CD4-positive, alpha-beta T cell treated with Interleukin-4 for 1 hour (primary cell): ENCODE measurements at places on chromosomes 13 and 19.

DNA sequence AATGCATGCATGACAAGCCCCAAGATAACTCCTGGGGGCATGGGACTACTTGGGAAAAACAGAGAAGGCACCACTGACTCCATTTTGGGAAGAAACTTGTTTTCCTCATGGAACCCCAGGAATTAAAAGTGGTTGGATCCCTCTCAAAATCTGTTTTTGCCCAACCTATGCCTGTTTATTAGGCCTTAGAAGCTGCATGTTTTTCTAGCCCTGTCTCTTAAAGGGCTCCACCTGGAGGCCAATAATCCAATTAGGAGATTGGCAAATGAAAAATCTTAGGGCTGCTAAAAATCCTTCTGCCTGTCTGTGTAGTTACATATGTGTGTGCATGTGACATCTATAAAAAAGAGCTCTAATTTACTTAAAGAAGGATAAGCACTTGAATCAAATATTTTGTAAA lies 26.9 kb downstream of the MED4 start:
- DNase-seq, result no peak

- DNase-seq, result no peak
Observed at GRCh38 chr19:17340302-17340870, 3.0 kb downstream of the GTPBP3 start.

GRCh38 chr13:53264751-53265385 lies 236.3 kb downstream of the OLFM4 start:
- no peak for DNase-seq

- no peak for DNase-seq
Observed at GRCh38 chr13:29718694-29719093, 123.2 kb upstream of the SLC7A1 start.

DNA sequence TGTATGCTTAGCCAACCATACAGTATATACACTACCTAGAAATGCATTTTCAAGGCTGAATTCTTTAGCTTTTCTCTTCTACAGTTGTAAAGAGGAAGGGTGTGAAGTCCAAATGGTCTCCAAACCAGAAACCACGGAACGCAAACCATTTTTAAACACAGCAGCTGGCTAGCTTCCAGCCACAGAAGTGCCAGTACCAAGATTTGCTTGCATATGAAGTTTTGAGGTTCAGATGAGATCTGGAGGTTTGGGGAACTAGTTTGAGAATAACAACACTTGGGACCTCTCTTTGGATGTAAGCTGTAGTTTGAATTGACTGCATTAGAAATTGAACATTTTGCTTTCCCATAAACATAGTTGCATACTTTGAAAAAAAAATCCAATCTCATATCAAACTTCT lies 1243.5 kb downstream of the EFNB2 start:
- no peak for DNase-seq

DNA sequence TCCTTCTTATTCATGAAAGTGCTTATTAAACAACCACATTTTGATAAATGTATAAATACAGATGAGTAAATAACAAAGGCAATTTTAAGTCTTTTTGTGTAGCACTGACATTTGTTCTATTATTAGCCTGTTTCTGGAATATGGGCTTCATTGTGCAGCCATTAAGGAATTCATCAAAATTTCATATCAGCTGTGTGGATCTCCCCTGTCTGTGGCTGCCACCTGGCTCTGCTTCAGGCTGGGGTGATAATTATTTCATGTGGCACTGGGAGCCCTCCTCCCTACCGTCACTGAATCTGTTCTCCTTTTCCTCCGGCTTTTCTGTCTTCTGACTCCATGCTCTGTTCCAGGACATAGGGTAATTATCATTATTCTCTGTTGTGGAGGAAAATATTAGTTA lies 57.1 kb downstream of the LMO7 start:
- no peak for DNase-seq

DNA sequence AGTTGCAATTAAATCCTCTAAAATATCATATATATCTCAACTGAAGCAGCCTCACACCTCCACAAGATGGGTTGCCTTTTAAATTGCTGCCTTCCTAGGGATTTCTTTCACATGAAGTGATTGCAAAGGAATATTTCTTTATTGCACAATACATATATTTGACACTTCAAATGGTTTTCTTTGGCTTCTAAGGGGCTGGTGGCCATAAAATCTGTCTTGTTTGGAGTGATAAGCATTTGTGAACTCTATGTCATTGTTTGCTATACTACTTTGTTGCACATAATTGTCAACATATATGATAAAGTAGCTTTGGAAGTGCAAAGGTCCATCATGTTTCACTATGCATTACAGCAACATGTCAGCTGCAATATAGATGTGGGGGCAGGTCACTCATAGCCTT lies 2380.9 kb downstream of the PCDH9 start:
- no peak for DNase-seq

GRCh38 chr13:109058087-109058486 lies 428.7 kb downstream of the MYO16 start:
- no peak for DNase-seq

GRCh38 chr19:32809754-32810153 lies 59.8 kb downstream of the SLC7A9 start:
- DNase-seq, result no peak

DNA sequence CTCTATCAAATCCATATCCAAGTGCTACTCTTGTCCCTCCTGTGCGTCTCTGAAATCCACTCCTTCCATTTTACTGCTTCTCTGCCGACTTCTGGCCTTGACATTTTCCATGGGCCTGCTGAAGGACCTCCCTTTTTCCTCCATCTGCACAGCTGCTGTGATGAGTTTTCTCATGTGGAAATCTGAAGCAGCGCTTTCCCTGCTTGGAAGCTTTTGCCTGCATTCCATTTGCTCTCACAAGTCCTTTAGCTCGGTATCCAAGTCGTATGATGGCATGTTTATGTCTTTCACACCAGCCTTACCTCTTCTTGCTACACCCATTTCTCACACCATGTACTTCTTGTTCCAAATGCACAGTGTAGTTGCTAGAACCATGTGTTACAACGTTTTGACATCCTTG lies 328.2 kb downstream of the GPC5 start:
- DNase-seq, result no peak

- DNase-seq, result peak; percentile 77
Observed at GRCh38 chr19:54316746-54317107, 3.8 kb upstream of the LILRA5 start.

DNA sequence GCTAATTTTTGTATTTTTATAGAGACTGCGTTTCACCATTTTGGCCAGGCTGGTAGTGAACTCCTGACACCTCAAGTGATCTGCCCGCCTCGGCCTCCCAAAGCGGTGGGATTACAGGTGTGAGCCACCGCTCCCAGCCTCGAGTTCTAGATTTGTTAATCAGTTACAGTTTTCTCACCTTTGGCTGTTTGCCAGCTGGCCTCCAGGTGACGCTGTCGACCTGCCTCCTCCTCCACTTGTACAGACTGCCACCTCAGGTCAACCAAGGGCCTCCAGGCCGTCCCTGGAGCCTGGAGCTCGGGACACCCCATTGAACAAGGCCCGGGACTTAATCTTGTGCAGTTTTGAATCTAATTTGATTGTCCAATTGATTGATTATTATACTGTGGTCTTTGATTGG lies 45.5 kb downstream of the IER2 start:
- peak; percentile 75 for DNase-seq

- DNase-seq, result no peak
Observed at GRCh38 chr13:23570921-23571315, 706 bp downstream of the TNFRSF19 start.

DNA sequence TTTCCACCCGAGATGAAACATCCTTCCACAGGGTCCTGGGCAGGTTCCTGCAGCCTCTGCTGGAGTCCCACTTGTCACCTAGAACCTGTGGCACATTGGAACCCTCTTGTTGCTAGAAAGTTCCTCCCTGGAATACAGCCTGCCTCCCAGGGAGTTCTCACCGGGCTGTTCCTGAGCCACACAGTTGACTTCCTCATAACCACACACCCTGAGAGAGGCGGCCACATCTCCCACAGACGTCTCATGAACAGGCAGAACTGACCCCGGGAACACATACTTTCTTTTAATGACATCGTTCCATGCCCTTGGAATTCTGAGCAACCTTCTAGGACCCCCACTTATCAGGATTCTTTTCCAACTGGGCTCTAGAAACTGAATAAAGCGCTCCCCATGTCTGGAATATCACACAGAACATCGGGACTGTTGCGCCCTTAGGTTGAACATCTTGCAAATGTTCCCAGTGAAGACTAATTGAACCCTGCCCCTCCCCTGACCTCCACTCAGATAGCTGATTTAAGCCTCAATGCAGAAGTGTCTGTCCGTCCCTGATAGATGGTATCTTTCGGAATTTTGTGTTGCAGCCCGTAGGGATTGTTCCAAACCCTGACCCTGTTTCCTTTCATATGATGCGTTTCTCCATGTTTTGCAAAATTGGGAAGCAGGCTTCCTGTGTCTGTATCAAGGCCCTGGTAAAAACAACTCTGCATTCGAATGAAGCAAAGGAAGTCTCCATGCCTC lies 91.1 kb downstream of the RAB20 start:
- DNase-seq, result no peak

- no peak for DNase-seq
Observed at GRCh38 chr13:48527955-48528354, 4.9 kb downstream of the RCBTB2 start.

DNA sequence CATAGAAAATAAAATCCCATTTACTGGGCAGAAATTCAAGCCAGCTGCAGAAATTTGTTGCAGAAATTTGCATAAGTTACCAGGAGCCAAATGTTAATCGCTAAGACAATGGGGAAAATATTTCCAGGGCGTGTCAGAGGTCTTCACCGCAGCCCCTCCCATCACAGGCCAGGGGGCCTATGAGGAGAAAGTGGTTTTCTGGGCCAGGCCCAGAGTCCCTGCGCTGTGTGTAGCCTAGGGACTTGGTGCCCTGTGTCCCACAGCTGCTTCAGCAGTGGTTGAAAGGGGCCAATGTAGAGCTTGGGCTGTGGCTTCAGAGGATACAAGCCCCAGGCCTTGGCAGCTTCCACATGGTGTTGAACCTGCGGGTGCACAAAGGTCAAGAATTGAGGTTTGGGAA lies 278.9 kb upstream of the PCDH9 start:
- DNase-seq, result no peak

DNA sequence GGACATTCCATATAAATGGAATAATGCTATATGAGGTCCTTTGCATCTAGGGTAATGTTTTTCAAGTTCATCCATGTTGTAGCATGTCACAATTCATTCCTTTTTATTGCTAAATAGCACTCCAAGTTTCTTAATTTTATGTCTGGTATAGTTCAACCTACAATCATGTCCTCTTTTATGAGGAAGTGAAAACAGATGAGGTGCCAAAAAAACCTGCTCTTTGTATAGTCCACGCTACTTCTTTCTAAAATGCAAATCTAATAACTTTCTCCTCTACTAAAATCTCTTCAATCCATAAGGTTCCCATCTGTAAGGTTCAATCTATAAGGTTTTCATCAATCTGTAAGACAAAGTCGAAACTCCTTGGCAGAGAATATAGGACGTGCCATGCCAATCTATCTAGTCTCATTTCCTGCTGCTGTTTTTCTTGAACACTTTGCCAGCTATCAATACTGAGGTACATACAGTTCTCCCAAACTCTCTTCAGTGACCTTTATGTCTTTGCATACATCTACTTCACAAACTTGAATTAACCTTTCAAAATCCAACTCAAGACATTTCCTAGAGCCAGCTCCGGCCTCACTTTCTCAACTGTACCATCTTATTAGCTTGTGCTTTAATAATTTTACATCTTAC lies 33.7 kb downstream of the INTS6 start:
- no peak for DNase-seq

- no peak for DNase-seq
Observed at GRCh38 chr13:39577838-39578491, 25.0 kb downstream of the LHFPL6 start.

GRCh38 chr13:107202371-107203023 lies 634.6 kb upstream of the ARGLU1 start:
- no peak for DNase-seq

GRCh38 chr19:42278452-42279154 lies 9.6 kb downstream of the CIC start:
- no peak for DNase-seq

DNA sequence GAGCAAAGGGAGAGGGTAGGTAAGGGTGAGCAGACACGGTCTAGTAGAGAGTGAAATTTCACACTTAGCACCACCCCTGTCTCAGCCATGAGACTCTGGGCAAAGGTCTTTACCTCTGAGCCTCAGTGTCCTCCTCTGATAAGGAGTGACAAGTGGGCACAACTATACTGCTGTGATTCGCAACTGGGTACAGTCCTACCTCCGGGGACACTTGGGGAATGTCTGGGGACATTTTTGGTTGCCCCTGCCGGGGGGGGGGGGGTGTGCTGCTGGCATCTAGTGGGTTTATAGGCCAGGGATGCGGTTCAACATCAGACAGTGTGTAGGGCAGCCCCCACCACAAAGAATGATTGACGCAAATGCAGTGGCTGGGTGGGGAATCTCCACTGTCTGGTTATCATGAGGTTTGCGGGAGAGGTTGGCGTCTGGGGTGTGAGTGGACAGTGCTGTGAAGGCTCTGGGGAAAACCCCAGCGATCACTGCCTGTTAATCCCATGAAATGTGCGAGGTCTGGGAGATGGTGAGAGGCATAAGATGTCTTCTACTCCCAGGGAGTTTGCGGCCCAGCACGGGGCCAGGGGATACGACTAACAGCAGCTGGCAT lies 4.3 kb downstream of the NACC1 start:
- peak; percentile 34 for DNase-seq

GRCh38 chr19:29628661-29629385 lies 22.7 kb downstream of the POP4 start:
- no peak for DNase-seq

DNA sequence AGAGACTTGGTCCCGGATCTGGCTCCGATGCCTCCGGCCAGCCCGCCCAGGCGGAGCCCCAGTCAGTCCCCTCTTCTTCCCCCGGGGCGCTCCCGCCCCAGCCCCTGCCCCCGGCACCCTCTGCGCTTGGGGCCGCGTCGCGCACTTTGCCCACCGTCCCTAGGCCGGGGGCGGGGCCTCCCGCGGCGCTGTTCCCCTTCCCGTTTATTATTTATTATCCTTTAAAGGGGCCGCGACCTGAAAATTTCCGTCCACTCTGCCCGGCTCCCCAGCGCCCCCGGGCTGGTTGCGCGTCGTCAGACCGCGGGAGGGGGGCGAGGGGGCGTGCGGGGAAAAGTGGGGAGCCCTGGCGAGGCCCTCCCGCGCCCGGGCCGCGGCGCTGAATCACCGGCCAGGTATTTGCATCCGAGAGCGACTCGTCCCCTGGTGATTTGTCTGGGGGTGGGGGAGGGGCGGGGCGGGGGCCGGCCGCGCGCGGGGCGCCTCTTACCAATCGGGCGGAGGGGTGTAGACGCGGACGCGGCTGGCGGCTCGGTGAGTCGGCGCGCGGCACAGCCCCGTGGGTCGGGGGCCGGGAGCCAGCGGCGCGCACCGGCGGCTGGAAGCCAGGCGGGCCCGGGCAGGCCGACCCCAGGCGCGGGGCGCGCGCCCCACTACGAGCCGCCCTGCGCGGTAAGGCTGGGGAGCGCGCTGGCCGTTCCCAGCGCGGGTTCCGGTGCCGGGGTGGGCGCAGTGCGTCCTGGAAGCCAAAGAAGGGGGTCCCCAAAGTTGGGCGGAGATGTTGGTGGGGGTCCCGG lies at the start of gene ARID3A:
TSS of gene ARID3A (plus strand) at position 510 of the 797 bp plus-strand sequence. CDS start 3,494 bp downstream, outside the sequence.
- peak; percentile 68 for DNase-seq

- no peak for DNase-seq
Observed at GRCh38 chr19:49727217-49728030, 35.7 kb downstream of the TSKS start.

GRCh38 chr13:49140910-49141611 lies 79.1 kb upstream of the MLNR start:
- no peak for DNase-seq
